ENCODE measurements at places on chromosomes 4 and X. TPM values are rescaled to one million over a fixed set of nuclear protein-coding genes. Genes with fewer than 3 reads are reported as not detected.

CLDN2 gene
- total RNA-seq = not detected

PGM2 gene
- total RNA-seq = 30.2 TPM

GRCh38 chr4:138871555-138871875 is 144.1 kb upstream of the NOCT start:
- no peak for DNase-seq
- H3K4me3 ChIP-seq = no peak overlapping the region
- no peaks in the 10 kb centered on the region for H3K36me3 ChIP-seq
- no peaks in the 10 kb centered on the region for H3K27me3 ChIP-seq
- H3K4me1 ChIP-seq = no peaks in the 10 kb centered on the region
- no peak overlapping the region for H3K27ac ChIP-seq

FNIP2 gene
- total RNA-seq = 25.3 TPM

- no peak for DNase-seq
- H3K4me3 ChIP-seq = no peak overlapping the region
- no peaks in the 10 kb centered on the region for H3K4me1 ChIP-seq
- H3K27me3 ChIP-seq = no peaks in the 10 kb centered on the region
Measured at GRCh38 chr4:110073053-110073845, 125.2 kb downstream of the ELOVL6 start.

GRCh38 chr4:73396993-73397972 is 6.8 kb upstream of the ALB start:
- DNase-seq = no peak
- no peaks in the 10 kb centered on the region for H3K4me1 ChIP-seq
- H3K27me3 ChIP-seq = no peaks in the 10 kb centered on the region
- no peak overlapping the region for H3K4me3 ChIP-seq

Measured in vagina (tissue), 2 donors.